Stimulated activated CD4-positive, alpha-beta T cell treated with anti-CD3 and anti-CD28 coated beads, TNF-alpha, amount 100 ng/mL, for 24 hours (primary cell): ENCODE measurements at places on chromosomes 5 and 9.

DNA sequence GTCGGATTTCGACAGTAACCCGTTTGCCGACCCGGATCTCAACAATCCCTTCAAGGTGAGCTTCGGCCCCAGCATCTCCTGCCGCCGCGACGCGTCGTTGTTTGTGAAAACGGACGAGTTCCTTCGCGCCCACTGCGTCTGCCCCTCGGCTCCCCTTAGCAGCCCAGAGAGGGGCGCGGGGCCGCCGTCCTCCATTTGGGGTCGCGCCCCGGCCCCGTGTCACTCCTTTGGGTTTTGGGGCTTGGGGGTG lies 182 bp downstream of the SCAMP1 start:
- no peak for DNase-seq

DNA sequence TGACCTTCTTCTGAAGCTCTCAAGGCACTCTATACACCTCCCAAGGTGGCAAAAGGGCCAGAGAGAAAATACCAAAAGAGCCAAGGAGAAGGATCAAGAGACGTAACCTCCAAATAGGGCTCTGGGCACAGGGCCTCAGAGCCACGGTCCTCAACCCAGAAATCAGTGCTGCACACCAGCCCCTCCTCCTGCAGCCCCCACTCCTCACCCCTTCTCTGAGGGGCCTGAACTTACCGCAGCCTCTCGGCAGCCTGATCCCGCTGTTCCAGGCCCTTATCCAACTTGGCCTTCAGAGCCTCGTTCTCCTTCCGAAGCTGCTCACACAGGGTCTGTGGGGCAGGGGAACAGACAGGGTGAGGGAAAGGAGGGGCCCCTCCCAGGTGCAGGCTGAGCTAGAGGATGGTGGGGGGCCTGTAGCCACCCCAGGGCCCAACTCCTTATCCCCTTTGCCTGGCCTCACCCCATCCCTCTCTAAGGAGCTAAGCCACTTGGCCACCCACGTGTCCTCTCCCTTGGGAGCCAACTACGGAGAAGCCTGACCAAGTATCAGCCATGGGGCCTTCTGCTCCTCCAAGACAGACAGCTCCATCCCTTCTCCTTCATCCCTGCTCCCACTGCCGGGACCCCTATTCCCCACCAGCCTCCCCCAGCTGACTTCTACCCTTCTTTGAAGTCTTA lies 28.8 kb downstream of the TNIP1 start:
- DNase-seq = no peak

DNA sequence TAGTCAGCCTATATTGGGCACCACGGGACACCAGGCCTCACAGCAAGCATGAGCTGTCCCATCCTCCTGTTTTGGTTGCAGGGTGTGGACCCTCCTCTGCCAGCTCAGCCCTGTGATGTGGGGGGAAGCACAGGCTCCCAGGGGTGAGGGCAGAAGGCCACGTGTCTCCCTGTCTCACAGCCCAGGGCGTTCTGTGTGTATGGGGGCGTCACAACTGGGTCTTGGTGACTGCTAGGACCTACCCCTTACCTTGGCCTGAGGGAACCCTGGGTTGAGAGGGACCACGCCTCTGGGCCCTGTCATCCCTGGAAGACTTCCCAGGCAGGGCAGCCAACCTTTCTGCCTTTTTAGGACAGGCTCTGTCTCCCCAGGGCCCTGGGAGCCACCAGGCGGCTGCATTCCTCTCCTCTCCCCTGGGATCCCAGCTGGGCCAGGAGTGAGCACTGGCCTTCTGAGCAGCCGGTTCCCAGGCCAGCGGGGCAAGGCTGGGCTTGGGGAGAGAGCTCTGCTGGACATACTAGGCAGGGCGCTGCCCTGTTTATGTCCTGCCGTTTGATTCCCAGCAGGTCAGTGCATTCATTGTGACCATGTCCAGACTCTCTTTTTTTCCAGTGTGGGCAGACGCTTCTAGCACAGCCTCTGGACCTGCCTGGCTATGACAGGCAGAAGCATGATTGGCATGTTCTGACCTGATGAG lies 97.4 kb downstream of the DAB2IP start:
- no peak for DNase-seq

- no peak for DNase-seq
Observed at GRCh38 chr9:27358007-27358406, 61.1 kb upstream of the EQTN start.

DNA sequence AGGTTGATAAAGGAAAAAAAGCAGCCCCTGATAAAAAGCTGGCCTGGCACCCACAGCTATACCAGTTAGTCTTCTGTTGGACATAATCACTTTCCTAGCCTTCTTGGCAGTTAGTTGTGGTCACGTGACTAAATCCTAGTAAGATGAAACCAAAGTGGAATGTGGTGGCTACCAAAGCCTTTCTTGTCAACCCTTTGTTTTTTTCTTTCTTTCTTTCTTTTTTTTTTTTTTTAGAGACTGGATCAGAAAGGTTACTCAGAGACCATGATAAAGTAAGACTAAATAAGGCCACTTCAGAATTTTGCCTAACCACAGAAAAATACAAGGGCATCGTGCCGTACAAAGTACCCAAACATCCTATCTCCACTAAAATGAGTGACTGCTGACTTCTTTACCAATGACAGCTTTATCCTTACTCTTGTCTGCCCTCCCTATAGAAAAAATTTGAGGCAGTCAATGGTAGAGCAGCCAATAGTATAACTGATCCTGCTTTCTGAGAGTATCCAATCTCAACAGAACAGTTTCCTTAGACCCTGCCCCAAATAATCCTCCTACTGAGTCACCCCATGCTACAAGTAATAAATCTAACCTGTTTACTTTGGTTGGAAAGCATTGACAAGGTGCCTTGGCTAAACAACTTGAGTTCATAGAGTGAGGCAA lies 14.2 kb upstream of the KIF27 start:
- DNase-seq = no peak

DNA sequence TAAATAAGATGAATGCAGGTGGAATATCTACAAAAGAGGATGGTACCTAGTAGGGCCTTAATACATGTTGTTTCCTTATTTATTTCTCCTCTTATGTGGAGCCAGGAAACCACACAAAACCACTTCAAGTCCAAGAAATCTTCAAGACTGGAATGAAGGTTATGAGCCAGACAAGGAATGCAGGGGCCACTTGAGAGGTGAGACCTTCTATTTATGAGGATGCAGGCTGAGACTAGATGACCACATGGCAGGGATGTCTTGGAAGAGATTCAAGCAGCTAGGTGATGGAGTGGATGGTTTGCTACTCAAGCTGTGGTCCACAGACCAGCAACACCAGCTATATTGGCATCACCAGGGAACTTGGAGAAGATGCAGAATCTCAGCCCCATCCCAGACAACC lies 92.2 kb downstream of the TNC start:
- DNase-seq = no peak

DNA sequence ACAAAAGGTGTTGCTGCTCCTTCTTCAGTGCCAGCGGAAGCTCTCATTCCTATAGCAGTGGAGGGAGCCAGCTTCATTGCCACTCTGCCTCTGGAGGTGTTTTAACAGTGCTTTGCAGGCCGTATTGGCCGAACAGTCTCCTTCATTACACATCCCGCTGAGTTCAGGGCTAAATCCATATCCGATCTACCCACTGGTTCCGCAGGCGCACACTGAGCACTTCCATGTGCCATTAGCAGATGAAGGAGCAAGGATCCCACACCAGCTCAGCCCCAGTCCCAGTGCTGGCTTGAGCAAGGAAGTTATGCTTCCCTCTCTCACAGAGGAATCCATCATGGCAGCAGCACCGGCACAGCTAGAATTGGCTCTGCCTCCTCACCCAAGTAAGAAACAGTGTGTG lies 121.2 kb upstream of the IRX2 start:
- DNase-seq = no peak

DNA sequence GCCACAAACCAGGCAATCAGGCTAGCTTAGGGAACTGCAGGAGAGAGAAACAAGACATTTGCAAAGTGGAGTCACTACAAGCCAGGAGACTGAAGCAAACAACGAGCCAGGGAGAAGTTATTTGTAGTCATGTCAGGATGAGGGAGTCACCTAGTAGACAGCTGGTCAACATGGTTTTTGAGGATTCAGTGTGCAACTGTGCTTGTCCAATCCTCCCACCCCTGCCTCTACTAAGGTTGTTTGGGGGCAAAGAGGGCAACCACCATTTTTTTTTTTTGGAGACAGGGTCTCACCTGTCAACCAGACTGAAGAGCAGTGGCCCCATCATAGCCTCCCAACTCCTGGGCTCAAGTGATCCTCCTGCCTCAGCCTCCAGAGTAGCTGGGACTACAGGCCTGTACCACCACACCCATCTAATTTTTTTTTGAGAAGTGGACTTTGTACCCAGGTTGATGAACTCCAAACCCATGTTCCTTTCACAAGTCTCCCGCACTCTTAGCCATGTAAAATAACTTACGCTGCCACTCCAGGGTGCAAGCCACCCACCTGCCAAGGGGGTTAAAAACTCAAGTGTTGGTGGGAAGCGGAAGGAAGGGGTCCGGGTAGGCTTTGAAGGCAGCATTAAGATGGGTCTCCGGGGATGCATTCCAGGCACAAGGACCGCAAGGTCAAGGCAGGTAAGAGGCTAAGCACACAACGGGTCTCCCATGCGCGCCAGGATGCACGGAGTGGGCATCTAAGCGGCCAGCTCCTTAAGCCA lies 995 bp downstream of the RPL35 start:
- DNase-seq = no peak

DNA sequence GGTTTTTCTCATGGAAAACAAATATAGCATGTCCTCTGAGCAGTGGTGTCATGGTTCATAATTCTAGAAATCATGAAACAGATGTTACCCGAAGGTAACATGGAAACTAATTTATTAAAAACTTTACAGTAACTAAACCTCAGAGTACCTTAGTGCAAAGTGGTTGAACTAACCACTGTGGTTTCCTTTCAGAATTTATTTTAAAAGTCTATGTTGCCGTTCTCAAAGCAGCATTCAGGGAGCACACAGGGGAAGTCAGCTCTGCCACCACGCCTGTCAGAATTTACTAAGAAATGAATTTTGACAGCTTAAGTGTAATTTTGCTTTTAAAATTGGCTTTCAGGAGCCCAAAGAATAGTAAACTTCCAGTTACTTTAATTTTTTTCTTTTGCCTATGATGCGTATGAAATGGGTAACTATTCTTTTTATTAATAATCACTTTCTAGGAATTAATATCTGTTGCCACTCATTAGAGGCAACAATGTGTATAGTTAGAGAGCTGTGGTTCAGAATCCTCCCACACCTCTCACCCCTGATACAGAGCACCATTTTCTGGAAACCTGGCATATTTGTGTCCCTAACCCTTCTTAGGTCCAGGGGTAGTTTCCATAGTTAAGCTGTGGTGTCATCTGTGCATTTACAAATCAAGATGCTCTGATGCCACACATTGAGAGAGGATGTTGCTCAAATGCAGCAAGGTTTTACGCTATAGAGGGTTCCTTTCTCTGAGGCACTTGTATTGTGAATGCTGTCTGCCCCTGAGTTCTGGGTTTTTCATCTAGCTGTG lies 202.6 kb downstream of the ZSWIM6 start:
- no peak for DNase-seq

- DNase-seq = no peak
Observed at GRCh38 chr5:165928971-165929370, 2362.5 kb upstream of the WWC1 start.

GRCh38 chr9:129283705-129284606 lies 105.9 kb upstream of the IER5L start:
- no peak for DNase-seq

GRCh38 chr9:3170819-3171218 lies 326.9 kb upstream of the PUM3 start:
- DNase-seq = no peak

- no peak for DNase-seq
Observed at GRCh38 chr5:5077236-5077635, 62.9 kb upstream of the ADAMTS16 start.

DNA sequence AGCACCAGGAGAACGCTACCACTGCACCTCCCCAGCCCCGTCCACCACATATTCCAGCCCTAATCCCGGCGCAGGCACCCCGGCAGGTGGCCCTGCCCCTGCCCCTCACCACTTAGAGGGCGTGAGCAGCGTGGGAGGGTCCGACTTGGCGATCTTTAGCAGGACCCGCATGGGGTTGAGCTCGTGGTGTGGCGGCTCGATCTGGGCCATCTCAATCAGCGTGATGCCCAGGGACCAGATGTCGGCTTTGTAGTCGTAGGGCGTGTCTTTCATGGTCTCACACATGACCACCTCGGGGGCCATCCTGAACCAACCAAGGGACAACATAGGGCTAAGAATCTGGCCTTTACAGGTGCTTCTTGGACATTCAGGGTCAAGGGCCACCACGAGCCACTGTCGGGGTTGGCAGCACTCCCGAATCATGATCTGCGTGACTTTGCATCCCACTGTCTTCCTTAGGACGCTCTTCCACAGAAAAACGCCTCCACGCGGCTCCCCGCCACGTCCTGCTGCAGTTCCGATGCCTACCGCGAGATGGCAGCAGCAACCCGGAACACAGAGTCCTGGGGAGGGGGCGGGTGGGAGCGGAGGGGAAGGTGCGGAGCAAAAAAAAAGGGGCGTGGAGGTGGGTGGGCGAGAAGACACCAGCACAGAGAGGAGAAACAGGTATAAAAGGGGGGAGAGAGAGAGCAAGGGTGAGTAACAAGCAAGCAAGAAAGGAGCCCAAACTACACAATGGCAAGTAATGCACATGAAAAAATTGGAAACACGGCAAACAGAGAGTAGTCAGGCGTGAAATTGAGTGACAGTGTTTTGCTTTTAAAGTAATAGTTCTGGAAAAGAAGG lies 81.3 kb downstream of the STK10 start:
- DNase-seq = peak; percentile 61
